ENCODE measurements at places on chromosomes 16 and 17.

GRCh38 chr16:83296505-83296904 is 511.3 kb upstream of the HSBP1 start:
- ATAC-seq: no peak

DNA sequence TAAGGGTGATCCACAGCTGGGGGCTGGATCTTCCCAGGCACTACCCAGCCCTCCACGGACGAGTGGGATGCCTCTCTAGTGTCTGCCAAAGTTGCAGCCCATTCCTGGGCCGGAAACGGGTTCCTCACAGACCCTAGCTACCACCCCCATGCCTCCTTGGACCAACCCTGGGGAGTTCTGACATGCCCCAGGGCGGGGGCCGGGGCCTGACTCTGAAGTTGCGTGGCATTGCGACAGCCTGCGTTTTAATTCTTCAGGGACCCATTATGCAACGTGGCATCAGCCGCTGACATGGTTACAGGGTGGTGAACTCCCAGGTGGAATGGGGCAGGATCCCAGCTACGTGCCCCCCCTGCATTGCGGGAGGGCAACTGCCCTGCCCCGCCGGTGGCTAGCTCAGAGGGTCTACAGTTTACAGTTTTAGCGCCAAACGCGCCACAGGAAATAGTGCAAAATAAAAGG is 2.7 kb downstream of the CBX4 start:
- ATAC-seq: no peak

- ATAC-seq: peak; percentile 100
Measured at GRCh38 chr17:65359016-65359415, 202.4 kb downstream of the AXIN2 start.

DNA sequence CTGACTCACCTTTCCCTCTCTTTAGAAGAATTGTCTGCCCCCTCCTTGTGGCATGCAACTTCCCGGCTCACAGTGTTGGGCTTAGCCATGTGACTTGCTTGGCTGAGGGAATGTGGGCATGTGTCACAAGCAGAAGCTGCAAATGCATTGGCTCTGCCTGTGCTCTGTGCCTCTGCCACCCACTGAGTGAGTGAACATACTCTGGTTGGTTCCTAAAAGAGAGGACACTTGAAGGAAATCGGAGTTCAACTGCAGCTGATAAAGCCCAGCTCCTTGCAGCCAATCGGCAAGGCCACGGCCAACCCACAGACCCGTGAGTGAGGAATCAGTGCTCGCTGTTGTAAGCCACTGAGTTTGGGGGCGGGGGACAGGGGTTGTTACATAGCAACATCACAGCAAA is 10.9 kb upstream of the GINS2 start:
- no peak for ATAC-seq

DNA sequence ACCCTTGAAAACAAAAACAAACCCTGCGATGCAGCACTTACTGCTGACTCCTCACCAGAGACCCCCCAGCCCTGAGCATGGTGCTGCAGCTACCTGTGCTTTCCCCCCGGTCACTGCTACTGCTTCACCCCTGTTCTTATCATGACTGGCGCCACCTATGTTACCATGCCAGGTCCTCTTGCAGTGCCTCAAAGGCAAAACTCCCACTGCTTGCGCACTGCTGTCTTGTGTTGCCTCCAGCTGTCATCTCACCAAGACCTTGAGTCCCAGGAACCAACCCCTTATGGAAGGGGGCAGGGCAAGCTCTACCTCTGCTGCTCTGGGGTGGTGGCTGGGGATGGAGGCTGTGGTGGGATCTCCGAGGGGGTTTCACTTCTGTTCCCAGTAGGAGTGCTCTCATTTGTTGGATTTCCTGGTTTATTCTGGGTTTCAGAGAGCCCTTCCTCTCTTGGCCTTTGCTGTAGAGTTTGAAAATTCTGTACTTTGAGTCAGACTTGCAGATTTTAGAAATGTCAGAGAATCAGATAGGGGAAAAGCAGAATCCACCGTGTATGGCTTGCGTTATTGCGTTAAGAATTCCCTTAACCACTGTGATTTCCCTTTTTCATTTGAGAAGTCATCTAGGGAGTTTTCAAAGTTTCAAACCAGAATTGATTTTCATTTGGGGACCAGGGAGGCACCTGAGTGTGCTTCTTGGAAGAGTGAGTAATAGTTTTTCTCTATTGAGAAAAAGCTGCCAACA is 96.6 kb downstream of the SPECC1 start:
- ATAC-seq: peak; percentile 71

DNA sequence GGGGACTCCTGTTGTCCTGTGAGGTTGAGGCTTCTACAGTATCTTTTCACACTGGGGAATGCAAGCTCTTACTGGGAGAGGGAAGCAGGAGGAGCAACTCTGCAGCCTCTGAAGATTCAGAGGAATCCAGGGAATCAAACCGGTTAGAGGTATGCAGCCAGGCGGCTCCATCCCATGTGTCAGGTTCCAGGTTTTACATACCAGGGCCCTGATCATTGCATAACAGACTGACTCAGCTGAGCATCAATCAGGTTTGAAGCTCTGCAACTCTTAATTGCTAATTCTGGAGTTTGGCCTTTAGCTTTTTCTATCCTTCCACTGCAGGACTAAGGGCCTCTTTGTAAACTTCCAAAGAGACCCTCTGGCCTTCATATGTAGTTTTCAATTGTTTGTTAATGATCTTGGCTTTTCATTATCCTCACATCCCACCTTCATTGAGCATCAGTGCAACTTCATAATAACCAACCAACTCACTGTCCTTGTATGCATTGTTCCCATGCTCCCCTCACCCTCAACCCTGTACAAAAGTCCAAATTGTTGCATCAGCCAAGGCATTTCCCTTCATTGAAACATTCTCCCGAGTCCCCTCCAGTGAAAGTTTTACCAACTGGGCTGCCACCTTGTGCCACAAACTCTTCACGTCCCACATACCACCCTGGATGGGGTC is 59.7 kb upstream of the DHX40 start:
- no peak for ATAC-seq

- ATAC-seq: no peak
Measured at GRCh38 chr16:74580833-74581232, 26.1 kb downstream of the GLG1 start.

GRCh38 chr16:86479419-86479818 is 30.9 kb upstream of the FOXF1 start:
- ATAC-seq: no peak

GRCh38 chr17:73358668-73359067 is 46.9 kb upstream of the CDC42EP4 start:
- no peak for ATAC-seq

GRCh38 chr17:77266213-77266612 is 125.4 kb downstream of the SEC14L1 start:
- no peak for ATAC-seq

DNA sequence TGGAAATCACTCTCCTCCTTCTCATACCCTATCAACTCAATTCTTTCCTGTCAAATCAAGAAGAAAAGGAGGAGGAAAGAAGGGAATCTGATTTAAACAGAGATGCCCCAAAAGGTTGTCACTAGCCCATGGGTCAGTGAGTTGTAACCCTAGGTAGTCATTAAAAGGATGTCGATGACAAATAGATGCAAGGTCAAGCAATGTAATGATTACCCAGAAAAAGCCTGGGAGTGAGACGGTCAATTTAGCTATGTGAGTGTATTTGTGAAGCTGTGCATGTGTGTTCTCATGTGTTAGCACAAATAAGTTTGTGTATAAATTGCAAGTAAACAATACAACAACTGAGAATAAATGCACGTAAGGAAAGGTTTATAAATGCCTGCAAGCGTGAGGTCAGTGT is 190.5 kb upstream of the PMFBP1 start:
- no peak for ATAC-seq

DNA sequence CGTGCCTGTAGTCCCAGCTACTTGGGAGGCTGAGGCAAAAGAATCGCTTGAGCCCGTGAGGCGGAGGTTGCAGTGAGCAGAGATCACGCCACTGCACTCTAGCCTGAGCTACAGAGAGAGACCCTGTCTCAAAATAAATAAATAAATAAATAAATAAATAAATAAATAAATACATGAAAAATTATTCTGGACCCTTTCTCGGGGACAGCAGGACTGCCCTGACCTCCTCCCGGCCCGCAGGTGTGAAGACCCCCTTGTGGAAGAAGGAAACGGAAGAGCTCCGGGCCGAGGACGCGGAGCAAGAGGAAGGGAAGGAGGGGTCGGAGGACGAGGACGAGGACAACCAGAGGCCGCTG is 3.1 kb downstream of the C17orf50 start:
- ATAC-seq: no peak

GRCh38 chr17:40470932-40471828 is 27.9 kb downstream of the IGFBP4 start:
- ATAC-seq: no peak

DNA sequence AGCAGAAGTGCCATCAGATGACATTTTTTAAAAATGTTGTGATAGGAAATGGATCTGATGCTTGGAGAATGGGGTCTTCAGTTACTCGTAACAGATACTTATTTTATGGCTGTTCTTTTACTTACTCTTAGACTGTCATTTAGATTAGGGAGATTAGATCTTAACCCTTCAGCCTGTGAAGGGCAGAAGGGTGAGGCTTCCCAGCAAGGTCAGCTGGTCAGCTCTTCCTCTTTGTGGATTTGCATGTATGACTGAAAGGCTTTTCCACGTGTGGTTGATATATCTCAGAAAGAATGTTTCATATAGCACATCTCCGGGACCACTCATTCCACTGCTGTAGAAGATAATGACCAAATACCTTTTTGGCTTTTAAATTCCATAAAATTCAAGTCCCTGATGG is 27.4 kb downstream of the GRB7 start:
- no peak for ATAC-seq

DNA sequence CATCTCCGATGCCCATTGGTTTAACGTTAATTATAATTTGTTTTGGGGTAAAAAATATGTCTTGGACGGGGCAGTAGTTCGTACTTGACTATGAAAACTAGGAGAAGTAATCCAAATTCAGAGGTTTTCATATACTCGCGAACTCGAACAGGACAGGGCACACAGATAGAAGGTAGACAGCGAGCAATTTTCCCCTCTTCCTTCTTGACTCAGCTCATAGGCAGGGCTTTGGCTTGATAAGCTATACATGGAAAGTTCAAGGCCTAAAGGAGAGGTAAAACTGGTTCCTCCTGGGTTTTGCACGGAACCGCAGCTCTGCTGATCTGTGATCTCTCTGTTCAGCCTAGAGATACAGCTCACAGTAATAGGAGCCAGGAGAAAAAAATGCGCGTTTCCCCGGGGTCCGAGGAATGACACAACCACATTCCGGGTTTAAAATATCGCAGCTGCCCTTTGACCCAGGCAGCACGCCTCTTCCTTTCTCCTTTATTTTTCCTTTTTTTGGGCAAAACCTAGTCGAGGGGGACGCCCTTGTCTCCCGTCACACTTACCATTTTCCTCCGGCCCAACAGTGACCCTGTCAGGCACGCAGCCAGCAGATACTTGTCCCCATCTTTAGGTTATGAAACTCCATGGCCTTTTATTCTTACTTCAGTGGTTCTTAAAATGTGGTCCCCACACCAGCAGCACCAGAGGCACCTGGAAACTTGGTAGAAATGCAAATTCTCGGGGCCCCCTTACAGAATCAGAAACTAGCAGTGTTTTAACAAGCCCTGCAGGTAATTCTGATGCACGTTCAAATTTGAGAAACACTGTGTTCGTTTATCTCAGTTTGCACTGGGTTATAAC is 1.7 kb upstream of the LASP1 start:
- no peak for ATAC-seq

DNA sequence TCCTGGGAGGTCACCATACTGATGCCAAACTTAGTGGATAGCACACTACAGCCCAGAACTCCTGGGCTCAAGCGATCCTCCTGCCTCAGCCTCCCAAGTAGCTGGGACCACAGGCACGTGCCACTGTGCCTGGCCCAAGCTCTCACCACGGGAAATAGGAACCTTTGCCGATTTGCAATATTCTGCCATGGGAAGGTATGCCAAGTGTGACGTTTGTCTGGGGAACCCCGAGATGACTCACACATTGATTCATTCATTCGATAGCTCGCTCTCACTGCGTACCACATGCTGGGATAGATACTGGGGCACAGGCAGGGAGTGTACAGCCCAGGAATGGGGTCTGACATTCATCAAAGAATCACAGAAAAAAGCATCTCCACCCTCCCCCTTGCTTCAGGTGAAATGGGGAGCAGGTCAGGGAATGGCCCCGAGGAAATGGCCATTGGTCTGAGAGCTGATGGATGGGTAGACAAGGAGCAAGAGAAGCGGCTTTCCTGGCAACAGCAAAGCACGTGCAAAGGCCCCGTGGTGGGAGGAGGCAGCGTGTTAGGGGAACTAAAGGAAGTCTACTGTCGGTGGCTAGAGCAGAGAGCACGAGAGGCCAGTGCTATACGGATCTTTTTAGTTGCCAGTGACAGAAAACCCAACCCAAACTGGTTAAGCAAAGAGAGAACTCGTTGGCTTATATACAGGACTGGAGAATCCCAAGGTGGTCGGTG is 44.1 kb downstream of the DNAH17 start:
- ATAC-seq: peak; percentile 88

GRCh38 chr17:39757931-39758873 is 20.5 kb downstream of the GRB7 start:
- peak; percentile 52 for ATAC-seq

GRCh38 chr16:62177351-62178203 is 141.3 kb upstream of the CDH8 start:
- ATAC-seq: no peak

- ATAC-seq: no peak
Measured at GRCh38 chr16:85366031-85366763, 246.9 kb upstream of the GSE1 start.

DNA sequence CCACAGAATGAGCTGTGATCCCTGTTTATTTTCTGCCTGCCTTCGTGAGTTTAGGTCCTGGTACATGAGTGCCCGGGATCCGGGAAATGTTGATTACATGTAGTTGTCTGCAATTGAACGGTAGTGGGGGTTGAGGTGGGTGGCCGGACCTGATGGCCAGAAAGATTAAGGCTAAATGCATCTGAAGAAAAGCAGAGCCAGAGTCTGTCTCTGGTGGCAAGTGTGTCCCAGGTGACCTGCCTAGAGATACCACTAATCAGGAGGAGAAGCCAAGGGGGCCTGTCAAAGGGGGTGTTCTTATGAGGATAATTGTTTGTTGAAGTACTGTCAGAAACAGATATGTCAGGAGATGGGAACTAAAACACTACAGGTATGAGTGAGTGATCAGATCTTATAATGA is 154.0 kb upstream of the ASIC2 start:
- ATAC-seq: no peak

- no peak for ATAC-seq
Measured at GRCh38 chr17:17424552-17424951, 52.2 kb upstream of the MED9 start.

DNA sequence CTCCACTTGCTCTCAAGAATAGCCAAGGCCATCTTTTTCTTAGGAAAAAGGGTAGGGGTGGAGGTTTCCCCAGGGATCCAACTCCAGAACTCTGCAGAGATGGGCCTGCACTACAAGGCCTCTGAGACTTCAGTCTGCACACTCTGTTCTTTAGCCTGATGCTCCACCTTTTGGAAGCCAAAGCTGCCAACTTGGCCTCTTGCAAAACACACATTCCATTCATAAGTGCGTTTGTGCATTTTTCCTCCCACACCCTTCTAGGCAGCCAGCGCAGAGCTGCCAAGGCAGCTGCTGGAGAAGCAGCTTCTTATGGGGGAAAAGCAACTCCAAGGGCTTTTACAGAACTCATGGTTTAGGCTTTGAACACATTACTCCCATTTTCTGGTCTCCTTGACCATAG is 45.3 kb downstream of the REXO5 start:
- no peak for ATAC-seq

- peak; percentile 58 for ATAC-seq
Measured at GRCh38 chr16:74862743-74863244, 88.2 kb upstream of the FA2H start.

All from activated T-helper 17 cell treated with anti-CD3 and anti-CD28 coated beads, Interleukin-2, amount 50 U/mL, for 72 hours (primary cell).